Stimulated activated CD4-positive, alpha-beta T cell treated with anti-CD3 and anti-CD28 coated beads, Interleukin-12 subunit alpha, Interleukin-12 subunit beta, amount 100 ng/mL, for 24 hours (primary cell): ENCODE measurements at places on chromosomes 7 and 10.

- DNase-seq: no peak
These were observed 24.5 kb downstream of the UMAD1 start for GRCh38 chr7:7665031-7665430.

- no peak for DNase-seq
These were observed 14.9 kb upstream of the GIMAP8 start for GRCh38 chr7:150435390-150436073.

- peak; percentile 8 for DNase-seq
These were observed 16.1 kb upstream of the LAMB4 start for GRCh38 chr7:108146070-108146842.

DNA sequence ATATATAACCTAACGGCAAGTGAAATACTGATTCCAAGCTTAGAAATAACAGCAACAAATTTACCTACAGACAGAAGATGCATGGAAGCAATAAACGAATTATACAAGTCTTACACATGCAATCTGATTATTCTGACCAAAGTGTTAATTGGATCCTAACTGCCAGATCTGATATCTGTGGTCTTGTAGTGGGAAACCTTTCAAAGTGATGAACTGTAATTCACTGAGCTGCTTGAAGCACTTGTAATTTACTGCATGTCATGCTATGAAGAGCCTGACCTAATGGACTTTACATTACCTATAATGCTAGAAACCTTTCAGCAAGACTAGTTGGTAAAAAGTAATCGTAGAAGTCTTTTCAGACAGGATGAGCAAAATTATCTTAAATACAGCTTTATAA, 205.6 kb downstream of the FOXP2 start:
- no peak for DNase-seq

- no peak for DNase-seq
These were observed 33.8 kb upstream of the FZD8 start for GRCh38 chr10:35675846-35676245.

GRCh38 chr7:18505870-18506460, 10.4 kb downstream of the HDAC9 start:
- no peak for DNase-seq

DNA sequence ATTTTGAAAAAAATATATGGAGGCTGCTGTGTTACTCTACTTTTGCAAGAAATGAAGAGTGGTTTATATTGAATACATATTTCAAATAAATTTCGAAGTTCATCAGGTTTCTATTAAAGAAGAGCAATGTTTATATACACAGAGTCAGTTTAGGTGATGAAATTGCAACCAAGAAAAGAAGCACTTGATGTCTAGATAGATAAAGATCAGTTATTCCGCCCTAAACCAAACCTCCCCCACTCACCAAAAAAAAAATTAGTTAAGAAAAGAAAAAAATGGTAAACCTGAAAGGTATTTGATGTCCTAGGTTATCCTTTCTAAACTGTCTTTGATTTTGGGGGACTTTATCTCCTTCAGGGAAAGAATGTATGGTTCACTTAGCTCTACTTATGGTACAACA, 111.8 kb downstream of the SKIDA1 start:
- DNase-seq: no peak

DNA sequence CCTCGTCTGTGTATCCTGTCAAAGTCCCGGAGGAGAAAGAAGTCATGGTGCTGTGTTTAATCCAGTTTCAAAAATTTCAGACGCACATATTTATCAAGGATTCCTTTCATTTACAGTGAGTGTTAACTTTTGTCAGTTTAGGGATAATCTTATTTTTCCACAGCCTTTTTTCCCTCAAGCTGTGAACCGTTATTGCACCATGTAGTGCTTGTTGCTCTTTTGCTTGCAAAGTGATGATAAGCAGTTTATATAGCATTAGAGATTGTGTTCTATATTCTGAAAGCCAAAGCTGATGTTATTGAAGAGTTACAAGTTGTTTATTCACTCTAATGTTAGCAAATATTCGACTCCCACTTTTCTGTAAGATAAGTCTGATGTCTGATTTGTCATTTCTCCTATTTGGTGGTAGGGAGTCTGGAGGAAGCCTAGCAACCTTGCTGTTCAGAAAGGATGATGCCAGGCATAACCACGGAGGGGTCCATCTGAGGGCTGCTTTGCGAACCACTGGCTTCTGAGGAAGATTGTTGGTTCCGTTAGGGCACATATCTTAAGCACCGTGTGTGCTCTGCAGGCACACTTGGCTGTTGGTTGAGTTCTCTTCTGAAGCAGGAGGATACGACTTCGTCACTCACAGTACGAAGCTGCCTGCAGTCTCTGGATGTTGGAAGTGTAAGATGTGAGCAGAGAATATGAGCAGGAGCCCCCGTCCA, 11.7 kb downstream of the CCNY start:
- DNase-seq: no peak

DNA sequence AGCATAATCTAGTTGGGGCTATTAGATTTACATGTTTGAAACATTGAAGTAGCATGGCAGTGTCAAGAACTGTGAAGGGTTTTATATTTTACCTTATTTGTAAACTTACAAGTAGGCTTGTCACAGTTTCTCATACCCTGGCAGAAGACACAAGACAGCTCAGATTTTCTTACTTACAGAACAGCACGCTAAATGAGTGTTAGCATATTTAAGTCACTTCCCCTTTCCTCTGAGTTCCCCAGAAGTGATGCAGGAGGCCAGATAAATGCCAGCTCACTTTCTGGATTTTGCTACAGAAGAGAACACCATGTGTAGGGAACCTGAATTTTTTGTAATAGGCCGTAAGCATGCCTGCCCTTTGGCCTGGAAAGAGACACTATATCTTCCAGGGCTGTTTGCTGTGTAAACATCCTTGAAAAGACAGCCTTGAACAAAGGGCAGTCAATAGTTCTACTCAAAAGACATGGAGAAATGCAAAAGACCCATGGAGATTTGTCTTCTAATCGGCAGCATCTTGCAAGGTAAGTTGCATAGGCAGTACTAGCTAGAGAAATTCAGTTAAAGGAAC, 279.1 kb downstream of the PHF14 start:
- no peak for DNase-seq

DNA sequence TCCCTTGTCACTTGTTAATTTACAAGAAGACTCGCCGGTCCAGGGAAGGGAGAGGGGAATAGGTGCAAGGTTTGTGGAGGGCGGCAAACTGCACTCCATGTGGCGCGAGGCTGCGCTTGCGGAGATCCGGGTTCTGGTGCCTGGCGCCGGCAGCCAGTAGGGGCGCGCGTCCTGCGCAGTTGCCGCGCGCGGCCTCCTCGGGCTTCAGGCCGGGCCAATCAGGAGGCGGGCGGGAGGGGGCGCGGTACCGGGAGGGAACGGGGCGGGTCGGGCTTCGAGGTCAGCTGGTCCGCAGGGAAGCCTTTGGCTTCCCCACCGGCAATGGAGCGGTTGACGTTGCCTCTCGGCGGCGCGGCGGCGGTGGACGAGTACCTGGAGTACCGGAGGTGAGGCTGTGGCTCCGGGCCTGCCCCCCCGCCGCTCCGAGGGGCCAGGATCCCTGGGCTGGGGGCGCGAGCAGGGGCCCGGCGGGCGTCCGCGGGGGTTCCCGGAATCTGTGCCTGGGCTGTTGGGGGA, at the start of gene FAM221A:
TSS of gene FAM221A (plus strand) at position 302 of the 516 bp plus-strand sequence. CDS start at position 322, 20 bp downstream.
- peak; percentile 68 for DNase-seq
